ENCODE measurements at places on chromosomes 3 and 15. TPM values are rescaled to one million over a fixed set of nuclear protein-coding genes. Genes with fewer than 3 reads are reported as not detected.

DNA sequence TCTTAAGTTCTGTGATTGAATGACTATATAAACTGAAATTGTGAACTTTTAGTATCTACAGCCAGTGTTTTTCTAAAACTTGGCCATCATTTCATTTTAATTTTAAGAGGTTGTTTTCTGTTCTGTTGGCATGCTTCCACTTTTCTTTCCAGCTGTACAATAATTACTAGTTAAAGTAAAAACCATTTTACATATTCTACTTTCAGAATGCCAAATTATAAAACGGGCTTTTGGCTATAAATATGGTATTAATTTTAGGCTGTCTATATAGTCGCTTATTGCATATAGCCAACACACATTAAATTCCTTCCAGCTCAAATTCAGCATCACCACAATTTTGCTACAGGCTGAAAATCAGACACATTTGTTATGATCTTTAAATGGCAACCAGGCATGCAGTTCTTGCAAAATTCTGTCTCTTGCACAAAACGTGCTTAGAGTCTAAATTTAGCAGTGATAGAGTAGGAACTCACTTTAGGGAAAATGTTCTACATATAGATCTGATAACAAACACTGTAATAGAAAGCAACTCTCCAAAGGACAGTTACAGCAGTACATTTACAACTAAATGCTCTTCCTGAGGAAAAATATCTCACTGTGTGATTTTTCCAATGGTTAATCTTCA, 81.1 kb downstream of the BTD start:
- DNase-seq = no peak

DNA sequence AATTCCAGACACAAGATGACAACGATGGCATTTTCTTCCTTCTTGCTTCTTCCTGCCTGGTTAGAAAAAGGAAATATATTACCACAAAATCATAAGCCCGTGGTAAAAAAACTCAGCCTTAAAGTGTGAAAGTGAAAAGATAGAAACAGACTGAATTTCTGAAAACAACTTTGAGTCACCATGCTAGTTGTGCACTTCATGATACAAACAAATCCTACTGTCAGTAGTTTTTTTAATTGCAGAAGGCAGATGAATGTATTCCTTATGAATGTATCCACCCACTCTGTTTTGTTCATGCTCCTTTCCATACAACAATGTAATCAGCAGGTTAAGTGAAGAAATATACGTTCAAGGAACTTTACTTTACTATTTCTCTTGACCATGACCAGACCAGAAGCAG, 1144.7 kb downstream of the OTOL1 start:
- no peak for DNase-seq

GRCh38 chr15:74022706-74023470, 28.4 kb downstream of the PML start:
- no peak for DNase-seq

Gene OR5K2
- not detected for total RNA-seq

Gene CCR4
- not detected for total RNA-seq

Gene ZSCAN2
- 6.4 TPM for total RNA-seq

Gene XRN1
- 20.3 TPM for total RNA-seq

Gene ADCY5
- 273 TPM for total RNA-seq

Data from left ventricle myocardium superior (tissue), 1 donor.